Activated CD8-positive, alpha-beta memory T cell treated with anti-CD3 and anti-CD28 coated beads for 4 hours (primary cell): ENCODE measurements at places on chromosomes 11 and 22.

- DNase-seq, result no peak
These were observed 79.3 kb downstream of the SGSM3 start for GRCh38 chr22:40449676-40450035.

GRCh38 chr22:39502109-39502788 is at the start of gene MIEF1:
MIEF1 (plus strand) TSS chr22:39502290; CDS start chr22:39511295, 9,005 bp downstream.
- peak; percentile 84 for DNase-seq

GRCh38 chr11:134906356-134906955 is 494.4 kb upstream of the B3GAT1 start:
- DNase-seq, result no peak

DNA sequence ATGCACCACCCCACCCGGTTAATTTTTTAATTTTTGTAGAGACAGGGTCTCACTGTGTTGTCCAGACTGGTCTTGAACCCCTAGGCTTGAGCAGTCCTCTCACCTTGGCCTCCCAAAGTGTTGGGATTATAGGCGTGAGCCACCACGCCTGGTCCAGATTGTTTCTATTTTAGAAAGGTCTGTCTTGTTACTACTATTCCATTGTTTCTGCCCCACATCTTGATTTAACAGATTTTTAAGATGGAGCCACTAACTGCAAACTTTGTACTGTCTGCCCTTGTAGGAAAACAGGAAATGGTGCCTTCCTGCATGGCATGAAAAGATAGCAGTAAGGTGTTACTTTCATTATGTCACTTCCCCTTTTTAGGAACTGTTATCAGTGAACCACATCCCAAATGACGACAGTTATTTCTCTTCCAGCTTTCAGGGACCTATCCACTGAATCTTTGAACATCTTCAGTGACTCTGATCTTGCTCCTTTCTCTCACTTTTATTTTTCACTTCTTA is 23.2 kb downstream of the TAF1D start:
- DNase-seq, result no peak

DNA sequence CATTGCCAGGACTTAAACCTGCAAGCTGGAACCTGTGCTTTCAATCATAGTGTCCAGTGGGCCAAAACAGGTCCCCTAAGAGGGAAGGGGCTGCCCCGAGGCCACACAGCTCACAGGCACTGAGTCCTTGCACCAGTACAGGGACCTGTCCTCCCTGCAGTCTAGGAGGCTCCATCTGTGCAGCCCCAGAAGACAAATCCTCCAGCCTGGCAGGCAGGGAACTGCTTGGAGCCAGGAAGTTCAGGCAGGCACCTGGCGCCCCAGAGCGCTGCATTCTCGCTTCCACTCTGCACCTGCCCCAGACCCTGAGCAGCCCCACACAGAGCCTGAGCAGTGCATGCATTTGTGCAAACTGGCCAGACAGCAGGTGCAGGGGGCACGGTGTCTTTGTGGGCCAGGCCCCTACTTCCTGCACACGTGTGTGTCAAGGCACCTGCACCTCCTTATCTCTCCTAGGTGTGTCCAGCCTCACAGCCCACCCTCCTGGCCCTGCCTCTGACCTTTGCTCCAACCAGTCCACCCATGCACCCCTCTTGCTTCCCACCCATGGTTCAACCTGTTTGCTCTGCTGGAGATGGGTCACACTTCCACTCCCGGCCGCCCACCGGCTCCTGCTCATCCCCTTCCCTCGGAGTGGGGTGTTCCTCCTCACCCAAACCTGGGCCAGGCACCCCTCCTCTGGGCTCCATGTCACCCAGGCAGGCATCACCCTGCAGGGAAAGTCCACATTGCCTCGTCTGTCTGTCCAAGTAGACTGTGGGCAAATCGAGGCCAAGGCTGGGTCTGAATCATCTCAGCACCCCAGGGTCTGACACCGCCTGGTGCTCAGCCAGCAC is 19.0 kb downstream of the LINC01488 start:
- DNase-seq, result no peak

GRCh38 chr11:110921742-110922521 is 209.7 kb upstream of the ARHGAP20 start:
- DNase-seq, result no peak

DNA sequence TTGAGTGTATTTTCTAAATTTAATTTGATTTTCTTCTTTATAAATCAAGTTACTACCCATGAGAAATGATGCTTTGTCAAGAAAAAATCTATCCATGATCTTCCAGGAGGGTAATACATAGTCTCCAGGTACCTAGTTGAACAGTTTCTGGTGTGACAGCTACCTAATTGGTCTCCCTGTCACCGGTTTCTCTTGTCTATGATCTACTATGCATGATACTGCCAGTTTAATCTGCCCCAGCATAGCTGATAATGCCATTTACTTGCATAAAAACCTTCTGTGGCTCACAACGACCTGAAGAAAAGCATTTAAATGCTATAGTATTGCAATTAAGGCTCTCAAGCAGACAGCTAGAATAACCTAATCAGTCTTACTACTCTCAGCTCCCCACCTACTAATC is 349.5 kb downstream of the DLG2 start:
- no peak for DNase-seq

- DNase-seq, result no peak
These were observed 5.3 kb downstream of the PICALM start for GRCh38 chr11:86063536-86063935.

DNA sequence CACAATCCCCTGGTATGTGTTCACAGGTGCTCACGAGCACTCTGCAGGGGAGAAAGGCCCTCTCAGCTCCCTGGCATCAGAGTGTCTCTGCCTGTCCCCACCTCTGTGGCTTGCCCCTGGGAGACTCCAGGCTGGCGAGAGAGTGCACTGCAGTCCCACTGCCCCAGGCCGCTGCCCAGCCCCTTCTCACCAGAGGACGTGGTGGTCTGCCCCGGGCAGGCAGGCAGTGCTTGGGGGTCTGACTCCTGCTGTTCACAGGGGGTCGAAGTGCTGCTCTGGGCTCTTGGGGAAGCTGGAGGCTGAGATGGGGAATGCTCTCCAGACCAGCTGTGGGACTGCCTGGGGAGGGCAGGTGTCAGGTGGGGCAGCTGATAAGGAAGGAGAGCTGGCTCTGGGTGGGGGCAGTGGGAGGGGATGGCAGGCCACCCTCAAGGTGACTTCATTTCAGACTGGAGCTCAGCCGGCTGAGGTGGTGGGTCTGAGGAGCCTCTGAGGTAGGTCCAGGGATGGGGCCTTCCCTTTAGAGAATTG is 151.0 kb upstream of the B3GAT1 start:
- no peak for DNase-seq
